ENCODE measurements at places on chromosomes 4 and X.

DNA sequence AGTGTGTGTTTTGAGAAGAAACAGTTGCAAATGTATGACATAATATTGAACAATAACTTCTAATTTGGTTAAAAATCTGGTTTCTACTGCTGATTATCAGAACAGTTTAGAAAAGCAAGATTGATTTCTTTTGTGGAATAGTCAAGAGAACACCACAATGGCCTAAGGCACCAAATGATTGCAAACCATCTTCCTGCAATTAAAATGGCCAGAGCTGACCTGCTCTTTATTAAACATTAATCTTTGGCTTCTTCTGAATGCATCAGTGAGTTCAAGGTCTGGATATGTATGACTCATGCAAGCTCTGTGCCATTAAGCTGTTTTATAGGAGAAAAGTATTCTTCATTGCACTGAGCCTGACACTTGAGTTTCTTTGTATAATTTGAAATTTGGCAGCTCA lies 107.8 kb upstream of the PDHA2 start:
- no peak for DNase-seq

DNA sequence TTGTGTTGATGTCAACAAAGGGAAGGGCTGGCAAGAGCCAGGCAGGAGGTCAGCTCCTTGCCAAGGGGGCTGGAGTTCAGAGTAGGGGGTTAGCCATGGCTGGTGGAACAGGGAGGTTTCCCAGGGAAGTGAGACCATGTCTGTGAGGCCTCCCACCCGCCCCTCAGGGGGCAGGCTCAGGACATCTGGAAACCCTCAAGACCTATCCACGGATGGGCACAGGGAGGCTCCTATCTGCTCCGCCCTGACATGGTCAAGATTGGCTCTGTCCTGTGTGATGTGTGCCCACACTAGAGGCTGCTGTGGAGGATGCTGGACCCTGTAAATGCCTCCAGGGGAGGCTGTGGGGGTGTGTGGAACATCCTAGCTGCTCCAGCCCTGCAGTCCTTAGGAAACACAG lies 8.0 kb upstream of the TMEM185A start:
- no peak for DNase-seq

DNA sequence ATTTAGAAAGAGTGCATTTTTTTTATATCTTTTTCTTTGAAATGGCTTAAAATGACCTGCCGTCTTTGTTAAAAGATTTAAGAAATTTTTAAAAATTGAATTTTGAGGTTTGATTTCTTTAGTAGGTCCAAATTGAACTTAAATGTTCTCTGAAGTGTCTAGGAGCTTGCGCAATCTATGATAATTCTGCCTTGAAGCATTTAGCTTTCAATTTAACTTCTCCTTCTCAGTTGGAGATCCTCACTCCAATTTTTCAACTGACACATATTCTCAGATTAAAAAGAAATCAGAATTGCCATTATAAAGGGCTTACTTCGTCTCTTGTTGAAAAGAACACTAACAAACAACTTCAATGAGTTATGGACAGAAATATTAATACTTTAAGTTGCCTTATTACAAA lies 273.5 kb downstream of the TMA16 start:
- no peak for DNase-seq

DNA sequence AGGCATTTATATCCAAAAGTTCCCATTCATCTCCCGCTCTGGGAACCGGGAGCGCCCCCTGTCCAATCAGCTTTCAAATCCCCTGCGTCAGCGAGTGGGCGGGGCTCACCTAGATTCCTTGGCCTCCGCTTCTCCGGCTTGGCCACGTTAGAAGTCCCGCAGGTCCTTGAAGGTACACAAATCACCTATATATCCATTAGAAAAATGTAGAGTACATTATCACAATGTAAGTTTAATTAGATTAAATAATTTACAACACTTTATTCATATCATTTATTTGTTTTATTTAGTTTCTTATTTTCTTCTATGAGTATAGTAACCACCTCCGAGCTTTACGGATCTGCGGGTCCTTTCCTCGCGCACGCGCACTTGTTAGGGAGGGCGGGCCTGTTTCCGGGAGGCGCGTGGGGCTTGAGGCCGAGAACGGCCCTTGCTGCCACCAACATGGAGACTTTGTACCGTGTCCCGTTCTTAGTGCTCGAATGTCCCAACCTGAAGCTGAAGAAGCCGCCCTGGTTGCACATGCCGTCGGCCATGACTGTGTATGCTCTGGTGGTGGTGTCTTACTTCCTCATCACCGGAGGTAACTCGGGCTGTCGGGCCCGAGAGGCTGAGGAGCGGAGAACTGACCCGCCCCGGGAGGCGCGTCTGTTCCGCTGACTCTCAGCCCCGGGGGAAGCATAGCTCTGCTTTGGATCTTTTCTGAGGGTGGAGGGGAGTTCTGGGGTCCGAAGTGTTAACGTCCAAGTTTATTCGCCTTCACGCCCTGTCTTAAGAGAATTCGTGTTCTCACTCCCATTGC lies at the start of gene OSTC:
Gene OSTC, plus strand, starts transcription at position 388 of the 802 bp plus-strand sequence. Its CDS starts 57 bp downstream, at position 445.
- peak; percentile 92 for DNase-seq

GRCh38 chr4:7636240-7636508 lies 201.4 kb upstream of the PSAPL1 start:
- no peak for DNase-seq

DNA sequence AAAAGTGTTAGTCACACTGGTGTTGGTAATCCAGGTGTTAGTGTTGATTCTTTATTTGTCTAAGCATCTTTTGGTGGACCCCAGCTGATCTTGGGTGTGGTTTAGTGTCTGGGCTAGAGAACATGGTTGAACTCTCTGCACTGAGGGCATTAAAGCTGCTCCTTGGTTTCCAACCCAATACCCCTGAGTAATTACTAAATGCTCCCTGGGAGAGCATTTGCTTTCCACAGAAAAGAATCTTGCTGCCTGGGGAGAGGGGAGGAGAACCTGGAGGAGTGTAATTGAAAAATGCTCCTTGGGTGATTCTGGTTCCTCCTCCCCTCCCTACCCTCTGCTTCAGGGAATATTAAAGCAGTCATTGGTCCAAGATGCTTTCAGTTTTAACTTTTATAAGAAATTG lies 3.1 kb downstream of the GUCY1B1 start:
- no peak for DNase-seq
